ENCODE measurements at places on chromosomes 12 and 14.
A peak's percentile ranks its signal among the peaks of the same experiment; 100 is the strongest.

- DNase-seq = peak; percentile 39
These were observed 58.4 kb downstream of the DCAF5 start for GRCh38 chr14:69094481-69094880.

- DNase-seq = peak; percentile 28
These were observed 11.2 kb downstream of the COX14 start for GRCh38 chr12:50123203-50123602.

DNA sequence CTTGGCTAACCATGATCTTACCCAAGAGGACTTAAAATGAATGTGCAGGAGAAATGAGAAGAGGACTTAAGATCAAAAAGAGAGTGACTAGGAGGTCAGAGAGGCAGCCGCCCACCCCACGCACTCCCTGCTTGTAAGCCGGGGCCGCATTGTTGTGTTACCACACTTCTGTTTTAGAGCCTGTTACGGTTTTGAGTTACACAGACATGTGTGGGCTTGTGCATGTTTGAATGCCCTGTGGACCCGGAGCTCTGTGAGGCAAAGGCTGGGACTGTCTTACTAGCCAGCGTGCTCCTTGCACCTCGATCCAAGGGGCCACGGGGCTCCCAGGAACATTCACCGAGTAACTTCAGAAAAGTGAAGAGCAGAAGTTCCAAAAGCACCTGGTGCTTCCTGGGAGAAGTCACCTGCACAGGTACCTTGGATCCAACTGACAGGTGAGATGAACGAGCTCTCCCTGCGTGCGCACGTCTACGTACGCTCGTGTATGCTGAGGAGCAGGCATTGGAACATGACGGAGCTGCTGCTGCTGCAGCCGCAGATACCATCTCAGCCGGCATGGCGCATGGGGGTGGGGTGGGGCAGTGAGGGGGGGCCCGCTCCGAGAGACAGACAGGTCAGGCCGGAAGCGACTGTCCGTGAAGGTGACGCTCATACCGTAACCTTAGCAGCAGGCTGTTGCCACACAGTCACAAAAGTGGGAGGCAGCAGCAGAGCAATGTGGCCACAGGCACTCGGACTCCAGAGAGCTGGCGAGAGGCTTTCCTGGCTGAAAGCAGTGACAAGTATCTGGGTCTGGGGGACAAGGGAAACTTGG, 23.7 kb downstream of the SFSWAP start:
- DNase-seq = no peak

GRCh38 chr12:130484221-130484620, 146.5 kb downstream of the PIWIL1 start:
- DNase-seq = no peak

GRCh38 chr14:32193532-32193931, 8.3 kb upstream of the RNU6-7 start:
- no peak for DNase-seq

DNA sequence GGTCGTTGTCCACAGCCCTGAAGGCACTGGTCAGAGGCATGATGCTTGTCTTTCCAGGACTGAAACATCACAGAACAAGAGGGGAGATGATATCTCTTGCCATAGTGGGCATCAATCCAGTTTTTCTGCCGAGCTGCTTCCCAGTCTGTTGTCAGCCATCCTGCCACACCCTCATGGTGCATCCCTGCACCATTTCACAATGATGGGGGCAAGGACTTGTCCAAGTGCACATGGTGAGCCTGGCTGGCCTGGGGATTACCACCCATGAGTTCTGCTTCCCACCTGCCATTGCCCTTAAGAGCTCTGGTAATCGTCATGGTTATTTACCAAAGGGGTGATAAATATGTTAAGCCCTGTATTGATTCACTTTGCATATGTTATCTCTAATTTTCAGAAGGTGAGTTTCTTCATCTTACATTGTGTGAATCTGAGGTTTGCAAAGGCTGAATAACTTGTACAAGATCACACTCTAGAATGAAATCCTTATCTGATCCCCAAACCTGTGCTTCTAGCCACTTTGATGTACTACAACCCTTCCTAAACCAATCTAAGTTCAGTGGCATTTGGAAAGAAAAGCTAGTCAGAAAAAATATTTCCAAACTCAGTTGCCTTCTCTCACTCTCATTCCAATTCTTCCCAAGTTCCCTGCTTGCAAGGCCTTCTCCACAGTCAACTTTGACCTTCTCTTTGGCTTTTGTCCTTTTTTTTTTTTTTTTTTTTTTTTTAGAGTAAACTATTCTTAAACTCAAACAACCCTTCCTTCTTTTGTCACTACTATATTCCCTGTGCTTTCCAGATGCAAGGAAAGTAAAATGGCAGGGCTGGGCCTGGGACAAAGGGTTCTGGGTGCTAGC, 2.3 kb downstream of the AVIL start:
- peak; percentile 36 for DNase-seq

GRCh38 chr12:1776170-1776921, 44.0 kb upstream of the LRTM2 start:
- DNase-seq = peak; percentile 92

DNA sequence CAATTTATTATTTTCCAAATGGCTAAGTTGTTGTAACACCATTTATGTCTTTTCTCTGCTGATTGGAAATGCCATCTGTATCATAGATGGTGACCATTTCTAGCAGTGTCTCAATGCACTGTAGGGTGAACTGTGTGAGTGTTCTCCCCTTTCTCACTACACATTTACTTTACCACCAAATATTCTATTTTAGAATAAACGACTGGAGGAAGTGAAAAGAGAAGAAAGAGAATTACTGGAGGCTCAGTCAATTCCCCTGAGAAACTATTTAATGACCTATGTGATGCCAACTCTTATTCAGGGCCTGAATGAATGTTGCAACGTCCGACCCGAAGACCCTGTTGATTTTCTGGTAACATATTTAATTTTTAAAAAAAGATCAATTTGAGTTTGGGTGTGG, 15.5 kb upstream of the PAPOLA start:
- no peak for DNase-seq

- peak; percentile 20 for DNase-seq
These were observed 367 bp downstream of the GALNT16 start for GRCh38 chr14:69260190-69260860.

DNA sequence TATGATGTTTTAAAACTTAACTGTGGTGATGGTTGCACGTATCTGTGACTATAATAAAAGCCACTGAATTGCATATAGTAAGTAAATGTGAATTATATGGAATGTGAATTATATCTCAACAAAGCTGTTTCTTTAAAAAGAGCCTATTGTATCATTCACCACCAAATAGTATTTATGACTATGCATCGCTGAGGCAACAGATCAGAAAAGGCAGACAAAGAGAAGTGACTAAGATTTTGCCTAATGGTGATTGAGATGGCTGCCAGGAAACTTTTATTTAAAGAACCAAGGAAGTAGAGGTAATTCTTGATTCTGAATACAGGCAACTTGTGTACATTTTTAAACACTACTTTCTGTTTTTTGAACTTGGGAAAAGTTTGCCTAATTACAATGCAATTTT, 31.7 kb downstream of the DHRS7 start:
- peak; percentile 1 for DNase-seq

DNA sequence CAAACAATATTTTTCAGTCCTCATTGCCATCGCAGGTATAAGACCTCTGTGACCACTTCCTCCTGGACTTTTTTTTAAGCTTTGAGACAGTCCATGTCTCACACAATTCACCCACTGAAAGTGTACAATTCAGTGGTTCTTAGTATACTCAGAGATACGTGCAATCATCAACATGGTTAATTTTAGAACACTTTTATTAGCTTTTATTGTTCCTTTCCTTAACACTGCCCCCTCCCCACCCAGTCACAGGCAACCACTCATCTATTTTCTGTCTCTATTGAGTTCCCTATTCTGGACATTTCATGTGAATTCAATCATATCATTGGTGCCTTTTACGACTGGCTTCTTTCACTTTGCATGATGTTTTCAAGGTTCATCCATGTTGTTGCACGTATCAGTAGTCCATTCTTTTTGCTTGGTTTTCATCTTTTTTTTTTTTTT, 16.2 kb downstream of the NCKAP5L start:
- no peak for DNase-seq

GRCh38 chr12:128549601-128550218, 274.0 kb downstream of the SLC15A4 start:
- DNase-seq = no peak

DNA sequence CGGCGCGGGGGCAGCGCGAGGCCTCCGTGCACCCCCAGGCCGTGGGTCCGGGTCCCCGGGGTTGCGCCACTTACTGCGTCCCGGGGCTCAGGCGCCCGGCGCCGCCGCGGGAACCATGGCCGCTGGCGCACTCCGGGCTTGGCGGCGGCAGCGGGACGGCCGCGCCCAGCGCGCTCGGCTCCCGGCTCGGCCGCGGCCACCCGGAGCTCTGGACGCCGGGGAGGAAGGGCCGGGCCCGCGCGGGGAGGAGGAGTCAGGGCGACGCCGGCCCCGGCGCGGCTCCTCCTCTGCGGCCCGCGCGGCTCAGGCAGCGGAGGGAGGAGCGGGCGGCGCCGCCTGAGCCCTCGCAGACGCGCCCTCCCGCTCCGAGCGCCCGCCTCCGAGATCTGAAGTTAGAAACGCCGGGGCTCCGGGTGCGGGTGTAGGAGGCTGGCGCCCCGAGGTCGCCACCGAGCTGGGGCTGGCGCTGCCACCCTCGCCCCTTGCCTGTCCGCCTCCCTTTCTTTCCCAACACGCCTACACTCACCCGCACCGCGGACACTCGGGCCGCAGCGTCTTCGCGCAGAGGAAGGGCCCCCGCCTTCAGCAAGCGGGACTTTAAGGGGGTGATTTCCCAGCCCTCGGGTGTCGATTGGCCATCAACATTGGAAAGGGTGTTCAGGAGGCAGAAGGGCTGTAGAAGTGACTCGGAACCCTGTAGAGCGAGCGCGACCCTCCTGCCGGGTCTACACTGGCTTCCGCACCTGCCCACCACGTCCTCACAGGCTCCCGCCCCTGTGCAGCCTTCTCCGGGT, at the start of gene NIN:
NIN (minus strand) TSS at position 231 of the 794 bp plus-strand sequence. CDS start 9,106 bp downstream, outside the sequence.
- peak; percentile 86 for DNase-seq

DNA sequence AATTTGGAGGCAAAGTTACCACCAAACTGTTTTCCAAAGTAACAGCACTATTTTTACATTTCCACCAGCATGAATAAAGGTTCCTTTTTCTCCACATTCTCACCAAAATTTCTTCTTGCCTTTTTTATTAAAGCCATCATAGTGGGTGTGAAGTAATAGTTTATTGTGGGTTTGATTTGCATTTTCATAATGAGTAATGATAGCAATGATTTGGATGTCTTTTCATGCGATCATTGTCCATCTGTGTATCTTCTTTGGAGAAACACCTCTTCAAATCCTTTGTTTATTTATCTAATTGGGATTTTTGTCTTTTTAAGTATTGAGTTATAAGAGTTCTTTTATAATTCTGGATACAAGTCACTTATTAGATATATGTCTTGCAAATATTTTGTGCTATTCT, 172.7 kb downstream of the CNTN1 start:
- no peak for DNase-seq

- DNase-seq = peak; percentile 46
These were observed 72.9 kb upstream of the DDX11 start for GRCh38 chr12:31000751-31001150.

GRCh38 chr12:76041406-76041805, 9.8 kb upstream of the PHLDA1 start:
- no peak for DNase-seq

DNA sequence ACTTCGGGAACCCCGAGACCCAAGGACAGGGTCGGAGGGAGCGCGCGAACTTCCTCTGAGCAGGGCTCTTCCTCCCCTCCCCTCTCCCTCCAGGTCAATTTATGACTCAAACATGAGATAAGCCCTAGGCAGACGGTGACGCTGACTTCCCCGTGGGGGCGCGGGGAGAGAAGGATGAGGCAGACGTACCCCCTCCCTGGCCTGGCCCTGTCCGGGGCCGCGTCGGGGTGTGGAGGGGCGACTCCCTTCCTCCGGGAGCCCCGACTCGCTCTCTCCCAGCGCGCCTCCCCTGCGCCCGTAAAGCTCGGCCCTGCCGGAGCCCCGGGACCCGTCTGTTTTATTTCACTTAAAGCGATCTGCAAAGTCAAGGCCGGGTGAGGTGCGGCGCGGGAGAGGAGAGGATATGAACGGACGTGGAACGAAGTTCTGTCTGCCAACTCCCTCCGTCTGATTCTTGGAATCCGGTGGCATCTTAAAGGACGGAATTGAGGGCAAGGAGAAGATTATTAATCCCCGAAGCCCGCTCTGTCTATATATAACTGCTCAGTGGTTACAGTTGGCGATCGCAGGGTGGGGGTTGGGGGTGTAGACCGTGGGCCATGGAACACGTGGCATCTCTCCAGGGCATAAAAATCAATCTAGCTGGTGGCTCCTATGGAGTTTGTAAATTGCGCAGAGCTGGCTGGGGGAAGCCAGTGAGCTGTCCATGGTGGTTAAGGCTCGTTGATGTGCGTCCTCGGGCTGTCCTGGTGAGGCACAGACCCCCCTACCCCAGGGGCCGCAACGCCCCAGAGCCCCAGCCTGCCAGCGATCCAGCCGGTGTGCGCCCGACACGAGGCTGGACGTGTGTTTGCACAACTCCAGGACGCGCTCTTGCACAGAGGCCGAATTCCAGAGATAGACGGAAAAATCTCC, 2.9 kb upstream of the PTHLH start:
- peak; percentile 69 for DNase-seq

DNA sequence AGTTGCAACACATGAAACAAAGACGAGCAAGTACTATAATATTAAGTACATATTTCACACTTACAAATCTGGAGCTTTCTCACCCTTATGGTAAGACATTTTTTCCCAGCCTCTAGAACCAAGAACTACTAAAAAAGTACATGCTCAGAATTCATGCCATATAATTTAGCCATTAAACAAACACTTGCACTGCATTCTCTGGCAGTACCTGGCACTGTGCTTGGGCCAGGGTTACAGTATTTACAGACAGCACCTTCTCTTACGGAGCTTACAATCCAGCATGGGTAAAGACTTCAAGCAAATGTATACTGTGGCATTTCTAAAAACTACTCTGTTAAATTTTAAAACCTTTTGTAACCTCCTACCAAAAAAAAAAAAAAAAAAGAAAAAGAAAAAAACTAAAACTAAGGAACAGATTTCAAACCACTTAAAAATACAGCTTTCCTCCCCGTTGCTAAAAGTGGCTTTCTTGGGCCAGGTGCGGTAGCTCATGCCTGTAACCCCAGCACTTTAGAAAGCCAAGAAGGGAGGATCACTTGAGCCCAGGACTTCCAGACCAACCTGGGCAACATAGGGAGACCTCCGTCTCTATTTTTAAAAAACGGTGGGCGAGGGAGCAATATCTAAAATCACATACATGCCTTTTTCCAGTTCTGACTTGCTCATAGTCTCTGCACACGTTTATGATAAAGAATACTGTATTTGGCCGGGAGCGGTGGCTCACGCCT, 956 bp downstream of the GNPTAB start:
- DNase-seq = no peak

DNA sequence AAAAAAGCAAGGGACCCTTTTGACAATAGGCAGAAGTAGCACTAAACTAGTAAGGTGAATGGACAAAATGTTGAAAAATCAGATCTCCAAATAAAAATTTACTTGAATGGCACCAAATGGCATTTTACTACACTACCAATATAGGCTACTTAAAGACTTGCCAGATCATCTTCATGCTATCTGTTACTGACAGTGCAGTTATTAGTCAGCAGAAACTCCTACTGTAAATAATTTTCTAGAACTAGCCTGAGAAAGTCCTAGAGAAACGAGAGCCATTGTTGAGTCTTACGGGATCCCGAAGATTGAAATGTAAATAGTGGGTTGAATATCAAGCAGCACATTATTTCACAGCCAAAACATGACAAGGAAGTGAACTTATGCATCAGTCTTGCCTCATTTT, 350.3 kb downstream of the SEC23A start:
- DNase-seq = no peak
